ENCODE measurements at places on chromosomes 2 and 18.

- DNase-seq, result no peak
These were observed 1.6 kb downstream of the KCNJ3 start for GRCh38 chr2:154700136-154700535.

- DNase-seq, result peak; percentile 76
These were observed 86.9 kb downstream of the LIMS1 start for GRCh38 chr2:108621087-108621559.

DNA sequence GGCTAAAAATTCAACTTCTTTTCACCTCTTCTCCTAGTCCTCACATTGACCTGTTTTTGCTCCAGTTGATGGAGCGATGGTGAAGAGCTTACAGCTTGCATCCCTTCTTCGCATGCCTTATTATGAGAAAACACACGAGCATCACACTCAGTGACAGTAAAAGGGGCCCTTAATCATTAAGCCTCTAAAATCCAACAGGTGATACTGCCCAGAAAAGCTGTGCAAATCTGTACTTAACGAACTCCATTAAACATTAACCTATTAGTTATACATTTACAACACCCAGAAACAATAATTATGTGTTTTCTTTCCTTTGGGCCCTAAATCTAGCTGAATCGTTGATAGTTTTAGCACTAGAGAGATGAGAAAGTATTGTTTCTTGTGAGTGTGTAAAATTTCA lies 54.8 kb downstream of the LAMA1 start:
- no peak for DNase-seq

DNA sequence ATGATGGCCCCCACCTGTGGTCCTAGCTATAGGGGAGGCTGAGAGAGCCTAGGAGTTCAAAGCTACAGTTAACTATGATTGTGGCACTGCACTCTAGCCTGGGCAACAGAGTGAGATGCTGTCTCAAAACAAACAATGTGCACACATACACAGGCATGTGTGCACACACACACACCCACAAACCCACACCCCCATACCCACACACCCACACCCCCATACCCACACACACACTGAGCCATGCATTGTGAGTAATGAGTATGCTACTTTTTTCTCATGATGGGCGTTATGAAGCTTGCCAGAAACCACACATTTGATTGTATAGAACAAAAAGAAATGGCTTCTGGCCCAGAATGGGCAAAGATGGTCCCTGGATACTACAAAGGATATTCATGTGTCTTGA lies 691.1 kb downstream of the SLC4A3 start:
- no peak for DNase-seq
